ENCODE measurements at places on chromosomes 12 and 14.
A peak's percentile ranks its signal among the peaks of the same experiment; 100 is the strongest.

GRCh38 chr12:67852701-67853100, 136.5 kb upstream of the IFNG-AS1 start:
- DNase-seq = no peak

DNA sequence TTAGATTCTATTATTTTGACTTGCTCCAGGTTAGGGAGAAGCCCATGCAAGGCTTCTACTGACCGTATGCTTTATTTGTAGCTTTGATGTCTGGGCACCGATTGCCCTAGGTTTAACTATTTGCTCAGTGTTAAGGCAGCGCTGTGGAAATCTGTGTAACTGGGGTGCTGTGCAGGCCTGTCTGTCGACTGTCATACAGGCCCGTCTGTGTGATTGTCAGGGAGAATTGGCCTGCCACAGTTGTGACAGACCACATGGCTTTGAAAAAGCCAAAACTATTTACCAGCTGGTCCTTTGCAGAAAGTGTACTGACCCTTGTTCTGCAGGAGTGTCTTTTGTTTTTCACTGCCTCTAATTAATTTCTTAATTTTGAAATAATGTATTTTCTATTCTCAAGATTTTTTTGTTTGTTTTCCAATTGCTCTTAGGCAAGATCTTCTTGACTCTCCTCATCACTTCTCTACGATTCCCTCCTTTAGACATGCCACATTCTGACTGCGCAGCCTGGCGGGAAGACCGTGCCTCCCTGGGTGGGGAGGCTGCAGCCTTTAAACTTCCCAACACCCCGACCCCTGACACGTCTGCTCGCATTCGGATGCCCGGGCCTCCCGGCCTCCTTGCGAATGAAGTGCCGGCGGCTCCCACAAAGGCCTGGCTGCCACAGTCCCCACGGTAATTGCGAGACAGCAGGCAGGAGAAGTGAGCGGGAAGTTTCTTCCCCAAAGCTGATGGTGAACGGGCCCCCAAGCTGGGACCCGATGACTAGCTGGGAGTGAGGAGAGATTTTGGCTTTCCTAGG, 99.0 kb upstream of the EVL start:
- no peak for DNase-seq

DNA sequence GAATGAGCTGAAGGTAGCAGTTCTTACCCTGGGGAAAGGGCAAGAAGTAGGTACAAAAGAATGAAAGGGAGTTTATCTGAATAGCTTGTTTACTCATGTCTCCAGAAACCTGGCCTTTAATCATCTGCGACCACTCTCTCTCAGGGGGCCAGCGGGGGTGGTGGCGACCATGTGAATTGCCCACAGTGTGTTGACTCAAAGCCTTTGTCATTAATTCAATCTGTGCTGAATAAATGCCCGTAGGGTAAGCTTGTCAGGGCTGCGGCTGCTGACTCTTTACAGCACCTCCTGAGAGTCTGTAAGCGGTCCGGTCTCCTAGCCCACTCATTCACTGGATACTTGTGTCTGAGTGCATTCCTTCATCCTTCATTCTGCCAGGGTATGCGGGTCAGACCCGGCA, 874.4 kb downstream of the SLC6A15 start:
- no peak for DNase-seq

GRCh38 chr14:28754209-28754985, 12.2 kb upstream of the FOXG1 start:
- DNase-seq = no peak

- DNase-seq = no peak
Observed at GRCh38 chr12:6494968-6495367, 1.1 kb downstream of the NCAPD2 start.

DNA sequence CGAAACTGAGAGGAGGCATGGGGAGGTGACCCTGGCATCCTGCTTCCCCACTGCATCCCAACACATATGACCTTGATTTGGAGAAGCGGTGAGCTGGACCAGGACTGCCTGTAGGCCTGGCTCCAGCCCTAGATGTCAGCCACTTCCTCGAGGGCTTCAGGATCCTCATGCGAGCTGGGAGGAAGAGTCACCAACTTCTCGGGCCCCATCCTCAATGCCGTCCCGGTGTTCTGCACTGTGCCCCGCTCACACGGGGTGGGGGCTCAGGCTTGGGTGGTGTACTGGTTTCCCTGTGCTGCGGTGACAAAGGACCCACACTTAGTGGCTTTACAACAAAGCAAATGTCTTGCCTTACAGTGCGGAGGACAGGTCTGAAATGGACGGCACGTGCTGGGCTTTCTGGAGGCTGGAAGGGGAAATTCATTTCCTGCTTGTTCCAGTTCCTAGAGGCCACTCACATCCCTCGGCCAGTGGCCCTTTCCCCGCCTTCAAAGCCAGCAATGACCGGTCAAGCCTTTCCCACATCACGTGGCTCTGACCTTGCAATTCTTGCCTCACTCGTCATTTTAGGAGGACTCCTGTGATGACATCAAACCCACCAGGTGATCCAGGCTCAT, 298.1 kb upstream of the RTL1 start:
- no peak for DNase-seq

- no peak for DNase-seq
Observed at GRCh38 chr12:15151161-15152091, 69.8 kb downstream of the RERG start.

DNA sequence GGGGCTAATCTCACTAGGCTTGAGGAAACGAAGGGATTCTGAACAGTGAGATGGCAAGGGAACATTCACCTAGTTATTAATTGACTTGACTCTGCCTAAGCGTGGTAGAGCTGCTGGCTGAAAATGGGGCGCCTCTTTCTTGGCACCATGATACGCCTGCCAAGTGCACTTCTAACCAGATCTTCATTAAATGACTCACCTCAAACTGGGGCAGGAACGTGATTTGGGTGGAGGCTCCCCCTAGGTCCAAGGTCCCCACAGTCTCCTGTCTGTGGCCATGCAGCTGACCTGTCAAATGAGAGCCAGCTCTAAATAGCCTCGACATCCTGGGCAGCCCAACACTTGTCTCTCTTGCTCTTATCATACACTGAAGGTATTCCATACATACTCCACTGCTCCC, 26.0 kb downstream of the COQ6 start:
- DNase-seq = no peak

- no peak for DNase-seq
Observed at GRCh38 chr12:87439990-87440827, 589.0 kb downstream of the C12orf50 start.

- no peak for DNase-seq
Observed at GRCh38 chr14:70801836-70802235, 7.5 kb downstream of the MAP3K9 start.

GRCh38 chr14:32809255-32809654, 129.4 kb upstream of the NPAS3 start:
- no peak for DNase-seq

DNA sequence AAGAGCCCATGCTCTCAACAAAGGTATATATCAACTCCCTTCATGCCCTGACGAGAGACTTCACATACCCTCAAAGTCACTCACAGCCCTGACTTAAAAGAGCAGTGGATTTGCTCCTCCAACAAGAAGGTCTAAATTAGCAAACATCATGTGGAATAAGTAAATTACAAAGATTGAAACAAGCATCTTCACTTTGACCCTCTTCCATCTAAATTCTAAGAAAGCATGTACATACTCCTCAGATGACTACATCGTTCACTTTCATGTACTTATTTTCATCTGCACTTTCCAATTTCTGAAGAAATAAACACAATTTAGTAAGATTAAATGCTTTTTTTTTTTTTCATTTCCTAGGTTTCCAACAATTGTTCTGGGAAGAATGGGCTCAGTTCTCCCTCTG, 38.6 kb upstream of the KRR1 start:
- no peak for DNase-seq

DNA sequence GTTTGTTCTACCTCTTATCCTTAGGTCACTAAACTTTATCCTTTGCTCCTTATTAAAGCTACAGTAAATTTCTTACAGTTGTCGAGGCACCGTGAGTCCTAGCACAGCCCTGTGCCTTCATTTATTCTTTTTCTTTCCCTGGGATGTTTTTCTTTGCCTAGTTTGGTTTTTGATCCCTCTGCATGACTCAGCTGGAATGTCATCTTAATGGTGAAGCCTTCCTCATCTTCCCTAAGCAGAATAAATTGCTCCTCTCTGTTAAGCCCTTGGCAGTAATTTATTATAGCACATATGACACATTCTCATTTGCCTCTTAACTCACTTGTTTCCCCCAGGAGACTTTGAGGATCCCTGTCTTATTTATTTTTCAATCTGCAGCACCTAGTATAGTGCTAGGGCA, 16.6 kb downstream of the ACTR10 start:
- DNase-seq = no peak

DNA sequence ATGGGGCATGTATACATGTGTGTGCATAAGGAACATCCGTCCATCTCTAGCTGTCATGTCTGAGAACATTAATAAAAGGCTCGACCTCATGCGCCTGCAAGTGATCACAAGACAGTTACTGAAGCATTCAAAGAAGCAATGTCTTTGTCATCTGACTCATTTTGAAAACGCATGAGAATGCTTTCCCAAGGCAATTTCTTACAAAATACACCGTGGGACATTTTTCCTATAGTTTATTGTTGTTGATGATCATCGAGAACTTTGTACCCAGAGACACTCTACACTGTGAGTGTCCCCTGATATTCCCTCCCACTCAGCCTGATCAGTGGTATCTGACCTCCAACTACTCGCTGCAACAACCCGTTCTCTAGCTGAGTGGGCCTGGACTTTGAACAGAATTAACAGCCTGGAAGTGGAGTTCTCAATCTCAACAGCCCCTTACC, 68.1 kb downstream of the ETV6 start:
- DNase-seq = no peak

GRCh38 chr12:128313931-128314330, 47.0 kb downstream of the TMEM132C start:
- no peak for DNase-seq

- peak; percentile 6 for DNase-seq
Observed at GRCh38 chr12:1422604-1423315, 171.6 kb downstream of the FBXL14 start.

DNA sequence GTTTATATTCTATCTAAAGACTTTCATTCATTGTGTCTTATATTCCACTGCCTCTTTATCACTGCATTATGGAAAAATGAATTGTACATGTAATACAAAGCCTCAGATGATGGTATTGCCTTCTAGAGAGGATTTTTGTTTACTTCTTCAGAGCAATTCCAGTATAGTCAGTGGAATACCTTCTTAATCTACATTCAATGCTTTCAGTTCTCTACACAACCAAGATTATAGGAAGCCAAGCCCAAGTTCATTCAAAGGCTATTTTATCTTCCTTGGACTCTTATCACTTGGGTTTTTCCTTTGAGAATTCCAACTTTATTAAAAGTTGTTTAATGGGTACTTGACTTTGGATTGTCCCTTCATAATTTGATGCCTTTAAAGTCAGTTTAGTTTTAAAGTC, 1971.0 kb upstream of the FLRT2 start:
- no peak for DNase-seq

DNA sequence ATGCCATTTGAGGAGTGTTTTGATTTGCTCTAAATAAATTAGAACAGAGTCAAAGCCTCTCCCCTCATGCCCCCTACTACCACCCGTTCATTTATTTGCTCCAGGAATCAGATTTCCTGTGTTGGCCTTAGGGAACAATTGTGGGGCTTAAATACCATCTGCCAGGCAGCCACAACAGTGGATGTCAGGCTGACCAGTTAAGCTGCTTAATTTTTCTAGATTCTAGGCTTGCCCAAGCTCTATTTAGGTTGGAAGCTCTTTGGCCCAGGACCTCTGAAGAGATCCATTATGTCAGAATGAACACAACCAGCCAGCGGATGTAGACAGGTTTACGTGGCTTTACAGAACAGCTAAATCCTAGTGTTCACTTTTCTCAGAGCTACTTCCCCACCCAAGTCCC, 1.0 kb upstream of the TIMELESS start:
- DNase-seq = no peak

DNA sequence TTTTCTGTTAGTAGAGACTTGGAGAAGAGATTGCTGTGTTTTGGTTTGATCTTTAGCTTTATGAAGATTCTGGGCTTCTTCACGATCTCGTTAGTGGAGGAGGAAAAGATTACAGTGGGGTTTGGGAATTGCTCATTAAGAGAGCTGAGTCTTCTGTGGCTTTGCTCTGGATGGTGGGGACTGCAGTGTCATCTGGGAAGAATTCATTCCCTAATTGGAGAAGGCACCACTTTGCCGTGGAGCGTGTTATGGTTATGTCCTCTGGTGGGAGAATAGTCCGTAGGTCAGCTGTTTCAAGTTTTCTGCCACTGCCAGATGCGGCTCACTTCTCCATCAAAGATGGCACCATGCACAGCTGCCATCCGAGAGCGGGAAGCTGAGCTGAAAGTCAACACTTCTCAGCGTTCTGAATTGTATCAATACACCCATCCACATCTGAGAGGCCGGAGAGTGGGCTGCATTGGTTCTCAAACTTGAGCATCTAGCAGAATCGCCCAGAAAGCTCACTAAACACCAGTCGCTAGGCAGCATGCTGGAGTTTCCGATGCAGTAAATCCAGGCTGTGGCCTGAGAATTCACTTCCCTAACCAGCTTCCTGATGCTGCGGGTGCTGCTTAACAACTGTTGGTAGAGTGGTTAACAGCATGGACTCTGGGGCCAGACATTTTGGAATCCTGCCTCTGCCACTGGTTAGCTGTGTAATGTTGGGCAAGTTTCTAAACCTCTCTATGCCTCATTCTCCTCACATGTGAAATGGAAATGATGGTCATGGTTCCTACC, 117.8 kb downstream of the PLXNC1 start:
- no peak for DNase-seq

GRCh38 chr12:82793751-82794281, 107.1 kb downstream of the TMTC2 start:
- DNase-seq = no peak

DNA sequence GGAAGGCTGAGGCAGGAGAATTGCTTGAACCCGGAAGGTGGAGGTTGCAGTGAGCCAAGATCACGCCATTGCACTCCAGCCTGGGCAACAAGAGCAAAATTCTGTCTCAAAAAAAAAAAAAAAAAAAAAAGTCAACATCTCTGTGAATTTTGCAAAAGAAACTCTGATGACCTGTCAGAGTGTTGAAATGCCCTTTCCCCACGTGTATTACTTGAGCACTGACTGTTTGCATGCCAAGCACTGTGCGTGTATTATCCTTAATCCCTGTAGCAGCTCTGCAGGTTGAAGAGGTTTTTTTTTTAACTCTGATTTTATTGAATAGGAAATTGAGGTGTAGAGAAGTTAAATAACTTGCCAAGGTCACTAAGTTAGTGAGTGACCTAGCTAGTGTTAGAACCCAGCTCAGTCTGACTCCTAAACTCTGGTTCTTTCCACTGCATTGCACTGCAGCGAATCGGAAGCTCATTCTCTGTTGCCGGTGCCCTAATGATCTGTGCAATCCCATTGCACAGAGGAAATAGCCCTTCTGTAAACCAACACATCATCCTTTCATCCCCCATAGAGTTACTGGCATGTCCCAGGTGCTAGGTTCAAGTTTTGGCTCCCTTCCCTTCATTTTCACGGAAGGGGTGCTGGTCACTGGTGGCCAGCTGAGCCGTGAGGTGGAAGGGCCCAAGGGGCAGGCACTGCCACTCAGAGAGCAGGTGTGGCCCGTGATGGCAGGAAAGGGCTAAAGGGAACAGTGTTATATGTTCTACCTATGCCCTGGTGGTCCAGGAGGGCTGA, 122.3 kb downstream of the EML1 start:
- no peak for DNase-seq

Data from GM12891 (cell line).